ENCODE measurements at places on chromosomes 4 and X. TPM values are rescaled to one million over a fixed set of nuclear protein-coding genes. Genes with fewer than 3 reads are reported as not detected.

DNA sequence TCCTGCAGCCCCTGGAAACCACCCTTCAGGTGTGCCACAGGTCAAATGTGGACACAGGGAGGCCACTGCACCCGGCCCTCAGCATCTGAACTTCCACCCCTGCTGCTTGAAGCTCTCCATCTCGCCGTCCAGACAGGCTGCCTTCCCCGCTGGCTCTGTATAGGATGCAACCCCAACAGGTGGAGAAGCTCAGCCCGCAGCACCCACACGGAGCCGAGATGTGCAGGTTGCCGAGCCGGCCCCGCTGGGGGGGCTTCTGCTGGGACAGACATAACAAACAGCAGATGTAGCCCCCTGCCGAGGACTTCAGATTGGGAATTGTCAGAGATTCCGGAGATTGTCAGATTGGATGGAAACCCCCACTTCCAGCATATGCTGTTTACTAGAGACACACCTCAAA, 20.5 kb downstream of the TMEM187 start:
- no peaks in the 10 kb centered on the region for H3K4me1 ChIP-seq
- no peak for DNase-seq
- no peak overlapping the region for H3K4me3 ChIP-seq
- no peaks in the 10 kb centered on the region for H3K36me3 ChIP-seq

DNA sequence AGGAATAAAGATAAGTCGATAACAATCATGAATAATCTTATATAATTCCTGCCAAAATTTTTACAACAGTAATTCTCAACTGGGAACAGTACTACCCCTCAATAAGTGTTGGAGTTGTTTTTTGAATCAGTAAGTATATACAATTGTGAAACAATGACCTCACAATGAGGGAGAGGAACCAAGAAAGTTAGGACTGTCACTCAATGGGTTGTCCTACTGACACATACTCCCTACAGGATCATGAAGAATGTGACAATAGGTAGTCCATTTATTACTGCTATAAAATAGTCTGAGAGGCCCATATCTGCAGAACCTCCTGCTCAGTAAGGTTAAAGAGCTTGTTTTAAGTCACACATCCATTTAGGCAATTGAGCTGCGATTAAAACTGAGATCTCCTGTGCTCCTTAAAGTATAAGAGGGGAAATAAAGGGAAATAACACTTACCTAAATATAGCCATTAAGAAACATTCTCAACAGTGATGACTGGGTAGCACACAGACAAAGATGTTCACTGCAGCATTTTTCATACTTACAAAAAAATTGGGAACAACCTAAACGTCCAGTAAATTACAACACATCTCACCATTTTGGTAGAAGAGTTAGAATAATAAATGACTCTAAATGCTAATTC, 26.2 kb downstream of the FBXW7 start:
- no peak overlapping the region for H3K27ac ChIP-seq
- DNase-seq = no peak
- H3K4me1 ChIP-seq = no peaks in the 10 kb centered on the region
- H3K27me3 ChIP-seq = no peaks in the 10 kb centered on the region

DNA sequence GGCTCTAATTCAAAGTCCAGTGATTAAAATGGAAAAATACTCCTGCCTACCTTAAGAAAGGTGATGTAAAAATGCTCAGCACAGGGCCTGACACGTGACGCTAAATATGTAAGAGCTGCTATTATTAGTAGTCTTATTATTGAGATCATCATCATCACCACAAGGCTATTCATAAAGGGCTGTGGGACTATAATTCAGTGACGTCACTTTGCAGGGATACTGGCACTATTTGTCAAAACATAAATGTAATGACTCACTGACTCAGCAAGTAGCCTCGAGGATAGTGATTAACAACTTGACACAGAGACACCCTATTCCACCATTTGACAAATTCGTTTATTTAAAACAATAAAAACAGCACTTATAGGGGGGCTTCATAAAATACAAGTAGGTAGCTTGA, 258.9 kb downstream of the SPANXN1 start:
- no peaks in the 10 kb centered on the region for H3K36me3 ChIP-seq
- no peaks in the 10 kb centered on the region for H3K4me1 ChIP-seq
- H3K4me3 ChIP-seq = no peak overlapping the region
- no peaks in the 10 kb centered on the region for H3K27me3 ChIP-seq

The MTMR8 gene
- 6.0 TPM for total RNA-seq

The MAGEA2 gene
- total RNA-seq = not detected

Data from aorta (tissue), 5 donors.